Psoas muscle (tissue), 8 donors: ENCODE measurements at places on chromosomes 5 and 9. TPM values are rescaled to one million over a fixed set of nuclear protein-coding genes. Genes with fewer than 3 reads are reported as not detected.

The GAS1 gene
- polyA plus RNA-seq = 13.0 TPM

The PRR7 gene
- polyA plus RNA-seq = 3.8 TPM

The WDR38 gene
- 0.05 TPM for polyA plus RNA-seq

The SNX30 gene
- 1.4 TPM for polyA plus RNA-seq

The ECSCR gene
- 25.4 TPM for polyA plus RNA-seq

The LHX2 gene
- not detected for polyA plus RNA-seq

GRCh38 chr9:91547081-91547480 lies 123.4 kb upstream of the NFIL3 start:
- no peak for DNase-seq

DNA sequence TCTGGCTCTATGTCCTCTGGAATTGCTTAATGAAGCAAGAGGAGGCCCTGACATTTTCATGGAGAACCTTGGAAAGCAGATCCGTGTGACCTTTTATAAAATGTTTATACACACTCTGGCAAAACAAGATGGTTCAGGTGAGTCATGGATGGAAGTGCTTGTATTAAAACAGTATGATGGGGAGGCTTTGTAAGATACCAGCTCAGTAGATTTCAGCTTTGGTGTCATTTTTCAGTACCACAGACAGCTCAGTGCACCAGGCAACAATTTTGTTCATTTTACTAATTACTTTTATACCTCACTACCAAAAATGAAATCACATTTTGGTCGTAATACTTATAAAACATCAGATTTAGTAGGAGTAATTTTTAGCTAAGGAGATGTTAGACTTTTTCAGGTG lies 5.2 kb downstream of the KCNN2 start:
- no peak for DNase-seq

DNA sequence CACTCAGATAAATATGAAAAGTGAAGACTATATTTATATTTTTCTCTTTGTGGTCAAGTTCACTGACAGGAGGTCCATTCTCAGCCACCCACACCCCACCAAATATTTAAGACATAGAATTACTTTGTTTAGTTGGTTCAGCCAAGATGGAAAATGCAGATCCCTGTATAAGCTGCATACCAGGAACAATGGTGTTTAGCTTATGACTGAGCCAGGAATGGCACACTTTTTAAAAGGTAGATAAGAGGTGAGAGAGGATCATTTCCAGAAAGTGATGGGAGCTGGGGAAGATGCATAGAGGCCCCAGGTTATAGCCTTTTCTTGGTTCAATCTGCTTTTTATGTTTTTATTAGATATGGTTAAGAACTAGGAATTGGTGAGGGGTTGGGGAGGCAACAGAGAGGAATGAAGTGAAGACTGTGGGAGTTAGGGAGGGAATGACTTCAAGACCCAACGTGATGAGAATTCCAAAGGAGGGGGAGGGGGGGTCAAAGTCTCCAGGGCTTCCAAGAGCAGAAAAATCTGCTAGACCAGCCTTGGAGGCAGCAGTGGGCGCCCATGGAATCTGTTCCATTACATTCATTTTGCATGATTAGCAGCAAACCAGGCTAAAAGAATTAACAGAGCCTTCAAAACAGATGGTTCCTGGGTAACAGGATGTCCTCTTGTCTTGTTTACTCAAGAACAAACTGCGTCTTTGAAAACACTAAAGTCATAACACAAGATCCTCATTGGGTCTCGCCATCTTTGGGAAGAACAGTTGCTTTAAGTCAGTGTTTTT lies 95.2 kb downstream of the FGF1 start:
- no peak for DNase-seq

DNA sequence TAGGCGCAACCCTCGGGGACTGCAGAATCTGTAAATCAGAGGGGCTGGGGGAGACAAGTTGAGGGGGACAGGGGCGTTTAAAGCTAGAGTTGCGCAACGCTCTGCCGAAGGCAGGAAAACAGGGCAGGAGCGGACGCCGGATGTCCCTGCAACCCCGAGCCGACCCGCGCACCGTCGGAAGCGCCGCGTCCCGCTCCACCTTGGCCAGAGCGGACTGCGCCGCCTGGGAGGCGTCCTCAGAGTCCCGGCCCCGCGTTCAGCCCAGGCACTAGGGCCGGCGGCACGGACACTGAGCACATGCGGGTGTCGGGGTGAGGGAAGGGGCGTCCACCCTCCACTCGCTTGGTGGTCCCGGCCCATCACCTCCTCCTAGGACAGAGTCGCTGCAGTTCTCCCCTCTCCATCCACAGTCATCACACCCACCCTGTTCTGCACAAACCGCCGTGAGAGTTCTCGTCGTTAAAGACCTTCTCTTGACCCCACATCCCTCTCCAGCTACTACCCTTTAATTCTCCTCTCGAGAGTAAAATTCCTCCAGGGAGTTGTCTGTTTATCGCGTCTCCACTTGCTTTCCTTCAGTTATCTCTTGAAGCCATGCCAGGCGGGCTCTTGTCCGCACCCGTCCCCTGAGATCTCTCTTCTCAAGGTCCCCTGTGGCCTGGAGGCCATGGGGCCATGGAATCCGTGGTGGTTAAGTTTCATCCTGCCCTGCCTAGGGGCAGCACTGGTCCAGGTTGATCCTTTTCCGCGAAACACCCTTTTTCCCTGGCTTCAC lies 796 bp upstream of the PDLIM7 start:
- DNase-seq = peak; percentile 62

- no peak for DNase-seq
These were observed 209.1 kb downstream of the MAPKAP1 start for GRCh38 chr9:125497906-125498305.

DNA sequence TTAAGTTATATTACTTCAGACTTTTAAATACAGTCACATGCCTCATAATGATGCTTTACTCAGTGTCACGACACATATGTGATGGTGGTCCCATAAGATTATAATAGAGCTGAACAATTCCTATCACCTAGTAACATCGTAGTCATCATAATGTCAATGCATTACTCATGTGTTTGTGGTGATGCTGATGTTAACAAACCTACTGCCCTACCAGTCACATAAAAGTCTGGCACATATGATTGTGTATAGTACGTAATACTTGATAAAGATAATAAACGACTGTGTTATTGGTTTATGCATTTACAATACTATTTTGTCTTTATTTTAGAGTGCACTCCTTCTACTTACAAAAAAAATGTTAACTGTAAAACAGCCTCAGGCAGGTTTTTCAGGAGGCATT lies 103.7 kb downstream of the PAM start:
- no peak for DNase-seq

GRCh38 chr5:130502702-130503101 lies 598.4 kb downstream of the CHSY3 start:
- no peak for DNase-seq

GRCh38 chr5:372996-373709 lies 51.6 kb downstream of the AHRR start:
- DNase-seq = no peak

GRCh38 chr9:4670591-4670990 lies 4.3 kb upstream of the SPATA6L start:
- no peak for DNase-seq

DNA sequence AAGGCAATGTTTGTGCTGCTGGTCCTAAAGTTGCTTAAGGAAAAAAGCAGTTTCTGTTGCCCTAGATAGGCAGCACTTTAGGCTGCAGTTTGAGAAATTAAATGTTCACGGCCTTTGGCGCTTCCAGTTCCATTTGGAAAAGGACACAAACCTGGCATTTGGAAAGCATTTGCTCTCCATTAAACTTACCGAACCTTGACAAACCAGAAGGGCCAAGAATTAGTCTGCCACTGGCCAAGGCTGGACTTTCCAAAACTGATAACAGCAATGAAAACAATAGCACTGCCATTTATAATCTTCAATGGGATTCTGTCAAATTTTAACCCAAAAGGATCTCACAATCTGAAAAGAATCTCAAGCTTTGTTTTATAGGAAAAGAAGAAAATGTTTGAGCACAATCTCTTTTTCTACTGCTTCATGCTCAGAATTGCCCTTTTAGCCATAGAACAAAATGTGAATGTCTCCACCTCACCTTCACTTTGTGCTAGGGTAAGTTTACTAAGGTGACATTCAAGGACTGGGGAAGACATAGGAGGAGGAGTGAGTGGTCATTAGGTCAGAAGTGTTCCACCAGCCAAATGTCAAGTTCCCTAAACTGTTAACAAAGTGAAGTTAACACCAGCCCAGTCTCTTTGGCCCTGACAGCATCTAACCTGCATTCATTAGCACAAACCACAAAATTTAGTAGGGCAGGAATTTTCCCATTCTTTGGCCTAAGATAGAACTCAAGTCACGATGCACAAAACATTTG lies 583.4 kb upstream of the DMAC1 start:
- DNase-seq = no peak

DNA sequence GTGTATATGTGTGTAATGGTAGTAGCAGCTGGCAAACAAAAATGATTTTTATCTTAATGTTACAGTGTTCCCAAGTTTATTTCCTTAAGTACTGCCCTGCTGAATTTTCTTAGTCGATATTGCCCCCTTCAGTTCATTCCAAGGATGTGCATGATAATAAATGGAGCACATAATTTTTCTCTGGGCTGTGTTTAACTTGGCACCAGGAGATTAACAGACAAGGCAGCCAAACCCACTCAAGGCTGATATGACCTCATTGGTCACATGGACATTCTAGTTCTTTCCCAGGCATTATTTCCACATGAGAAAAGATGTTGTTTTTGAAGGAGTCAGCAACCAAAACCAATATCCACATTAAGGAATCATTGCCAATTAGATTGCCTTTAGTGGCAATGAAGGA lies 61.8 kb downstream of the COX7C start:
- DNase-seq = no peak

DNA sequence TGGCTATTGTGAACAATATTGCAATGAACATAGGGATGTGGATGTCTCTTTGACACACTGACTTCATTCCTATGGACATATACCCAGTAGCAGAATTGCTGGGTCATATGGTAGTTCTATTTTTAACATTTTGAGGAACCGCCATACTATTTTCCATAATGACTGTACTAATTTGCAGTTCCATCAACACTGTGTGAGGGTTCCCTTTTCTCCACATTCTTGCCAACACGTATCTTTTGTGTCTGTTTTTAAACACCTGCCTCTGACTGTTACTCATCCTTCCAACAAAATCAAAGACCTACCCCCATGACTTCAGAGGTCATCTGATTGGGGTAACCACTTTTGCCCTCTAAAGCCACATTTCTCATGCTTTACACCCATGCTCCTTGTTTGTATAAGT lies 133.5 kb downstream of the MED27 start:
- no peak for DNase-seq

DNA sequence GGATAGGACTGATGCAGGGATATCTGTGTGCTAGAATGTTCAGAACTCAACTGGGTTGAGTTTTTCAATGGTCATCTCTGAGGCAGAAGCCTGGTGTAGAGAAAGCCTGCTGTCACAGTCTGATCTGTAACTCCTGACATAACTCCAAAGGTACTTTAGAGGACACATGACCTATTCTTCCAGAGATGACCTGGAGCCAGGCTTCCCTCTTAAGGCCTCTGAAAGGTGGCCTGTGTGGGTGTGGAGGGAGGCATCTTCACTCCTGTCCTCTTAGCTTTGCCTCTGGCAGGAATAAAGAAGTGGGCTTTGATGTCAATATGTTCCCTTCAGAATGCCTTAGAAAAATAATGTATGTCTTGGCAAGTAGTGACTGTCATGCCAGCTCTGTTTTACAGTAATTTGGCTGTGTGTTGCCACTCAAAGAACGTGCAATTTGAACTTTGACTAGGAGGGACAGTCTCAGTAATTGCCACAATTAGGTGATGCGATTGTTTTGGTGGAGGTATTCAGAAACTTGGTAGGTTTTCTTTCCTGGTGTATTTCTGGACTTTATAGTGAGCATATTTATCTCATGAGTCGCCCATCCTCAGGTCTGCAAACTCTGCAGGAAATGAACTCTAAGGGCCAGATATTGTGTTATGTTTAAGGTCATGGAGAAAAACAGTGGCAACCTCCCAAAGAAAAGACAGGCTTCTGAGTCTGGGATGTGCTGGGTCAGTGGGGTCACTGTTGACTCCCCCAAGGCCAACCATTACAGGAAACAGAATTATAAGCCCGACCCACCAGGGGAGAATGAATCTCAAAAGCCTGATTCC lies 3.2 kb upstream of the C5orf63 start:
- no peak for DNase-seq

DNA sequence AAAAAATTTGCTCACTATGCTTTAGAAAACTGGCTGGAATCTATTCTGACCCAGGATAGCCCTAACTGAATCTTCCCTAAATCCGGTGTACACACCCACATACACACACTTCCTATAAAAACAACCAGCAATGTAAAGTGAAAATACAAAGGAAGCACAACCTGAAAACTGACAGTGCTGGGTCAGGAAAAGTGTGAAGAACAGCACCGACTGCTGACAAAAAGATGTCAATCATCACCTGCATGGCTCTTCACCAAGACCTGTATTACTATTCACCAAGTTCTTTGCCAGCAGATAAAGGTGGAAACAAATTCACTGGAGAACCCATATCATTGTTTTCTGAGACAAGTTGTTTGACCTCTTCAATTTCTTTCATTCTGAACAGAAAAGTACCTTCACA lies 293.8 kb upstream of the GRAMD2B start:
- DNase-seq = no peak

- DNase-seq = no peak
These were observed 147.3 kb upstream of the HMHB1 start for GRCh38 chr5:143664623-143665022.
